ENCODE measurements at places on chromosomes 4 and X. TPM values are rescaled to one million over a fixed set of nuclear protein-coding genes. Genes with fewer than 3 reads are reported as not detected.

DNA sequence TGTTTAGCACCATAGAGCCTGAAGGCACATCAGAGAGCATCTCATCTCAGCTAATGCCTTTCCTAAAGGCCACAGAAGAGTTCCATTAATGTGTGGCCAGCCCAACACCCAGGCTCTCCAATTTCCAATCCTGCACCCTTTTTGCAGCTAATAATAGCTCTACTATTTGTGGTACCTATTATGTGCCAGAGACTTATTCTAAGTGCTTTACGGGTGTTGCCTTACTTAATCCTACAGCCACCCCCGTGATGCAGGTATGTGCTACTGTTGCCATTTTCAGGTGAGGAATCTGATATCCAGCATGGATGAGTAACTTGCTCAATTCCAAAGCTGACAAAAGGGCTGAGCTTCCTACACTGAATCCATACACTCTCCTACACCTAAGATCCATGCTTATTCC, 217.6 kb upstream of the GALNT7 start:
- no peak for DNase-seq

GRCh38 chr4:142663828-142664227, 182.3 kb downstream of the INPP4B start:
- DNase-seq = no peak

- DNase-seq = no peak
Observed at GRCh38 chrX:68880846-68881552, 52.2 kb downstream of the EFNB1 start.

- no peak for DNase-seq
Observed at GRCh38 chrX:73922856-73923455, 360.0 kb downstream of the CHIC1 start.

GRCh38 chr4:62450740-62451139, 1250.6 kb downstream of the ADGRL3 start:
- no peak for DNase-seq

DNA sequence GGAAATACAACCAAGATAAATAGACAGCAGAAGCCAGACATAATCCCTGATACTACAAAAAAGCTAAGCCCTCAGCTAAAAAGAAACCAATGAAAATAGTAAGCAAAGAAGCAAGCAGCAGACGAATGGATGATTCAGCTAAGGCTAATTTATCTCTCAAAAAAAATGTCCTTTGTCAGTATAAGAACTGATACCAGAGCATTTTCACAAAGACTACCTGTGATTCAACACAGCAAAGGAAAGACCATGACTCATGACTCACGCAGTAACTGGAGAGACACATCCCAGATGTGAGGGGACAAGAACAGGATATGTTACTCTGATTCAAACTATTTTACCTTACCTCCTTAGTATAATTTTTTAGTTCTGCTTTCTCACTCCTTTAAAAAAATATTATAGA, 22.7 kb upstream of the TMPRSS11F start:
- no peak for DNase-seq

DNA sequence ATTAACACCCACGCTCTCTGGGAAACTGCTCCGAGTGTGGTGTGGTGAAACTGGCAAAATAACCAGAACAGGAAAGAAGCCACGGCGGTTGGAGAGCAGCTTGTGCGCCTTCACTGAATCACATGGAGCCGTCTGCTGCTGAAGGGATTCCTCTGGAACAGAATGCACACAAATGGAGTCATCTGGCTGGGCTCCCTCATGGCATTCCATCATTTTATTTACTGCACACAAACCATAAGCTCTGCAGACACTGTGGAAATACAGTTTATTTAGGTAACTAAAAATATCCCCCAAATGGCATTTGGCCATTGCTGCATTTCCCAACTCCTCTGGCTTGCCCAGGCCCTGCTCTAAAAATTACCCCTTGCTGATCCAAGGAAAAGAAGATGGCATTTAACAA, 187.0 kb upstream of the S100G start:
- peak; percentile 14 for DNase-seq

SH3TC1 gene
- polyA plus RNA-seq = 8.5 TPM

RRH gene
- polyA plus RNA-seq = 0.28 TPM

CORIN gene
- 1.4 TPM for polyA plus RNA-seq

Measured in forelimb muscle (tissue), 1 donor.